ENCODE measurements at places on chromosomes 6 and 20.

- DNase-seq: no peak
Measured at GRCh38 chr6:116667623-116668022, 943 bp downstream of the ZUP1 start.

GRCh38 chr6:168447282-168447681 is 6.3 kb downstream of the SMOC2 start:
- no peak for DNase-seq

GRCh38 chr6:169592558-169592957 is 109.3 kb downstream of the WDR27 start:
- no peak for DNase-seq

DNA sequence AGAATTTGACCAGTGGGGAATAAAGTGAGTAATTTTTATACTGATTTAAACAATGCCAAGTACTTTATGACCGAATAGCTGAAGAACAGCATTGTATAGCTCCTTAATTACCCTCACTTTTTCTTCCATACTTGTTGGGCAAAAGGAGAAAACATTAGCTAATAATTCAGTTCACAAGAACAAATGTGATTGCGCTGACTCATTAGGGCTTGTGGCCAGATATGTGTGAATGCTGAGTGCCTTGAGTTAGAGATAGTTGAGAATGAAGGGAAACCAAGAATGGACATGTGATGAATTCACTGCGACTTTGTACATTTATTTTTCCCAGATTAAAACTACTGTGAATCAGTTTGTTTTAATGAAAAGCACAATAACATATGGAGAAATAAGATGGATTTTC is 669.4 kb downstream of the TFAP2A start:
- DNase-seq: no peak

GRCh38 chr20:51022803-51023616 is at the start of gene KCNG1:
Gene KCNG1, minus strand, starts transcription at chr20:51023107. Its CDS starts 12,769 bp downstream, at chr20:51010338.
- peak; percentile 80 for DNase-seq

- DNase-seq: no peak
Measured at GRCh38 chr20:64219202-64219601, 36.3 kb upstream of the PCMTD2 start.

GRCh38 chr20:47174456-47175243 is 181.8 kb downstream of the ZMYND8 start:
- DNase-seq: no peak

DNA sequence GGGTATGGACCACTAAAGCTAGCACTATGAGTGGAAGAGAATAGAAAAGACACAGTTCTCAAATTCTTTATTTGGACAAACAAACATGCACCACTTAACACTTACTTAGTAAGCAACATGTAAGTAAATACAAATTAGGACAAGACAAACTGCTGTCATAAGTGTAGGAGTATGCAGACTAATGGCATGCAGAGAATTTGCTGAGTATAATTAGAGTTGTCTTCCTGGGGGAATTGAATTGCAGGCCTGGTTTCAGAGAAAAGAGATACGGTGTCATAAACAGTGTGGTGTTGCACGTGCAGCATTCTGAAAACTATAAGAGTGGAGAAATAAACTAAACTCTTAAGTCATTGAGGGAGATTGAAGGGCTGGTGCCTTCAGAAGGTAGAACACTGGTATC is 125.2 kb upstream of the EYA4 start:
- no peak for DNase-seq

- no peak for DNase-seq
Measured at GRCh38 chr6:163284151-163284550, 130.4 kb upstream of the QKI start.

- DNase-seq: no peak
Measured at GRCh38 chr20:57464642-57465211, 60.2 kb downstream of the CTCFL start.

DNA sequence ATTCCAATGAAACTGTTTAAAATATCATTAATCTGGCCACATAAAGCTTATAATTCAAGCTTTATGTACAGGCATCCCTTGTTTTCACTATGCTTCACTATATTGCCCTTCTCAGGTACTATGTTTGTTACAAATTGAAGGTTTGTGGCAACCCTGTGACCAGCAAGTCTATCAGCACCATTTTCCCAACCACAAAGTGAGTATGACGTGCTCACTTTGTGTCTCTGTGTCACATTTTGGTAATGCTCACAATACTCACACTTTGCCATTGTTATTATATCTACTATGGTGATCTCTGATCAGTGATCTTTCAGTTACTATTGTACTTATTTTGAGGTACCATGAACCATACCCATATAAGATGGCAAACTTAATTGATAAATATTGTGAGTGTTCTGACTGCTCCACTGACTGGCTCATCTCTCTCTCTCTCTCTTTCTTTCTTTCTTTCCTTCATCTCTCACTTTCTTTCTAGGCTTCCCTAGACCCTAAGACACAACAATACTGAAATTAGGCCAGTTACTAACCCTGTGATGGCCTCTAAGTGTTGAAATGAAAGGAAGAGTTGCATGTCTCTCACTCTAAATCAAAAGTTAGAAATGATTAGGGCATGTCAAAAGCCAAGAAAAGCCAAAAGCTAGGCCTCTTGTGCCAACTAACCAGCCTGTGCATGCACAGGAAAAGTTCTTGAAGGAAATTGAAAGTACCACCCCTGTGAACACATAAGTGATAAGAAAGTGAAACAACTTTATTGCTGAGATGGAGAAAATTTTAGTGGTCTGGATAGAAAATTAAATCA is 227.9 kb downstream of the BCAS1 start:
- DNase-seq: no peak

- DNase-seq: no peak
Measured at GRCh38 chr6:31053873-31054272, 43.6 kb downstream of the MUC22 start.

- no peak for DNase-seq
Measured at GRCh38 chr20:43776691-43777090, 49.9 kb upstream of the GTSF1L start.

DNA sequence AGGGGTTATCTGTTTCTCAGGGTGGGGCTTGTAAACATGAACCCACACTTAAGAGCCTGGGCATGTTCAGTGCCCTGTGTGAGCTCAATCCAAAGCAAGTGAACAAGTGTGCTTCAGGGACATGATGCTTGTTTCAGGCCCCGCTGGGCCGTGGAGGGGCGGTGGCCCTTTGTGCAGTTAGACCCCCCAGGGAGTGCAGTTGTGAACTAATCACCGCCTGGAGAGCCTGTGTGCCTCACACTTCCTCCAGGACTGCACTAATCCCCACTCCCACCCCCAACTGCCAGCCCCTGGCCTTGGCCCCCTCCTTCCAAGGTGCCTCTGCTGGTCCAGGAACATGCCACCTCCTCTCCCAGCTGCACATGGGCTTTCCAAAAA is 58.1 kb downstream of the RREB1 start:
- DNase-seq: no peak

DNA sequence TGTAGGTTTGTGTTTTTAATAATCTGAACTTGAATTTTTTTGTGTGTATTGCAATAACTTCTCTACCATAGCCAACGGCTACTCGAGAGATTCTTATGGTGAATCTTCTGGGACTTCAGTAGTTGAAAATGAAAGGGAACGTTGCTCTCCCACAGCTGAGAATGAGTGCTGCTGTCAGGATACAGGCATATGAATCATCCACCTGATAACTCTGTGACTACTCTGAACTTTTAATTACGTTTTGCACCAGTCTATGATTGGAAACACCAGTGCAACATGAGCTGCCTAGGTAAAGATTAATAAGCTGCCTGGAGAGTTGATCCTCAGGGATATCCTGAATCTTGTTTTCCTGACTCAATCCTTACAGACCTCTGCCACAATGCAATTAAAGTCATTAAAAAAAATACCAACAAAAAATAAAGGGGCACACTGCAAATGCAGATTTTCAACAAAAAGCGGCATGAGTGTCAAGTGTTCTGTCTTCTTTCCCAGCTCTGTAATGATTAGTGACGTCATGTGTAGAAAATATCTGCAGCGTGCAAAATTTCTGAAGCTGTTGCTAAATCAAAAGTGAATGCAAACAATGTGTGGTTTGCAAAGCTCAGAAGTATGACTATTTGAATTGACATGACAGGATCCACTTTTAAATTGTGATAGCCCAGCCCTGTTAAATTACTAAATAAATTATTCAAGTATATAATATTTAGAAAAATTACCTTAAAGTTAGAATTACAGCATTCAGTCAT is 432.2 kb downstream of the HTR1B start:
- DNase-seq: no peak

GRCh38 chr6:84074988-84075781 is 41.6 kb downstream of the MRAP2 start:
- no peak for DNase-seq

DNA sequence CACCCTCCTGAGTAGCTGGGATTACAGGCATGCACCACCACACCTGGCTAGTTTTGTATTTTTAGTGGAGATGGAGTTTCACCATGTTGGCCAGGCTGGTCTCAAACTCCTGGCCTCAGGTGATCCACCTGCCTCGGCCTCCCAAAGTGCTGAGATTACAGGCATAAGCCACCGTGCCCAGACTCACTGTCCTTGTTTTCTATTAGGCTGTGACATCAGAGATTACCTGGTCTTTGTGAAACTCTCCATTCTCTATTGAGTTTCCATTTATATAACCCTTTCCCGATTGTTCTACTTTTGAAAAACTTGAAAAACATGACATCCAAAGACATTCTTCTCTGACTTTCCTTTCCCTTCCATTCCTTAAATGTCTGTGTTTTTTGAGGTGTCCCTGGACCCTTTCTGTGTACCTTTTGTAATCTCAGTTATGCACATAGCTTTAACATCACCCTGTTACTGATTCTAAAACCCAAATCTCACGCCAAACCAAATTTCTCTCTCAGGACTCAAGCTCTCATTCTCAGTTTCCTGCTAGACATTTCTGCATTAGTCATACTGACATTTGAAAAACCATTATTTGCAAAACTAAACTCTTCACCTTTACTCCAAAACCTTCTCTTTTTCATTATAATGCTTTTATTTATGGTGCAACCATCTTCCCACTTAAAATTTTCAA is 137.0 kb downstream of the KHDC1L start:
- no peak for DNase-seq

GRCh38 chr20:8527998-8528723 is 396.1 kb downstream of the PLCB1 start:
- DNase-seq: no peak

GRCh38 chr6:67683960-67684359 is 951.1 kb upstream of the ADGRB3 start:
- DNase-seq: no peak

DNA sequence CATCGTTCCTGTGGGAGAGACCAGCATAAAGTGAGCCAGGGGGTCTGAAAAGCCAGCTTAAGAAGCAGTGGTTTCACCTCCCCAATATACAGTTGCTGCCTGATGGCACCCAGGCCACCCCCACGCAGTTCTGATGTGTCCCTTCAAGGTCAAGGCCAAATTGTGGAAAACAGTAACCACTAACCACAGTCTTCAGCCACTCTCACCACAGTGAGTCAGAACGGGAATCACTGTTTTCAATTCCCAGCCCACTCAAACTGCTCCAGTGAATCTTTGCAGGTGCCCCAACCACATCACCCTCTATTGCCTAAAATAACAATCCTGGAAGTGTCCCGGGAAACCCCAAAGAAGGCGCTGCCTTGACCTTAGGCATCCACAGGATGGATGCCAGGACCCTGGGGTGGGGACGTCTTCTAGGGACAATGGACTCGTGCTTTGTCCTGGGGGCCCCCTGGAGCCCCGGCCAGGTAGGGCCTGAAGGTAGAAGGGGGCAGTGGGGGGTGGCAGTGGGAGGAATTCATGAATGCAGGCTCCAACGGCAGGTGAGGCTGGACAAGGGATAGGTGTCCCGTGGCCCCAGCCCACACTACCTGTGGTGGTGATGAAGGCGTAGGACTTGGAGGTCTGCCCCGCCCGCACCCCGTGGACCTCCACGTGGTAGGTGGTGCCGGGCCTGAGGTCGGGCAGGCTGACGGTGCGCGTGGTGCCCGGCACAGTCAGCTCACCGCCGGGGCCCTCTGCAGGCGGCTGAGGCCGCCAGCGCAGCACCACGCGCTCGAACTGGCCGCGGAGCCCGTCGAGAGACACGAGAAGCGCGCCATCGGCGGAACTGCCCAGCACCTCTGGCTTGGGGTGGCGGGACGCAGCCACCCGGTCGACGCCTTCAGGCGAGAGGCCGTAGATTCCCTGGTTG is 22.2 kb downstream of the TNXB start:
- DNase-seq: no peak

DNA sequence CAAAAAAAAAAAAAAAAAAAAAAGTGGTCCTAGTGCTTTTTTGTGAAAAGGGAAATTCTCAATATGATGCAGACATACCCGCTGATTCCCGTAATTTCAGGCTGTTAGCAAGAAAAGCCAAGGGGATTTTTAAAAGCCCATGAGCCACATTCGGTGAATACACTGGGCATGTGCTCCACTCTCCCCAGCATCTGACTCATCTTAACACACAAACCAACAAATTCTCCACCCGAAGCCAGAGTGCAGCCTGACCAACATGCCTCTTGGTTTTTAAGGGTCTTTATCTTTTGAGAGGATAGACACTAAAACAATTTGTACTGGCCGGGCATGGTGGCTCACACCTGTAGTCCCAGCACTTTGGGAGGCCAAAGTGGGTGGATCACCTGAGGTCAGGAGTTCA is 45.5 kb upstream of the CD83 start:
- DNase-seq: no peak

- peak; percentile 9 for DNase-seq
Measured at GRCh38 chr6:15621203-15622044, 41.4 kb downstream of the DTNBP1 start.

GRCh38 chr6:72649032-72649984 is 27.4 kb downstream of the KCNQ5 start:
- DNase-seq: no peak

GRCh38 chr20:43878776-43879175 is 35.9 kb upstream of the TOX2 start:
- no peak for DNase-seq

DNA sequence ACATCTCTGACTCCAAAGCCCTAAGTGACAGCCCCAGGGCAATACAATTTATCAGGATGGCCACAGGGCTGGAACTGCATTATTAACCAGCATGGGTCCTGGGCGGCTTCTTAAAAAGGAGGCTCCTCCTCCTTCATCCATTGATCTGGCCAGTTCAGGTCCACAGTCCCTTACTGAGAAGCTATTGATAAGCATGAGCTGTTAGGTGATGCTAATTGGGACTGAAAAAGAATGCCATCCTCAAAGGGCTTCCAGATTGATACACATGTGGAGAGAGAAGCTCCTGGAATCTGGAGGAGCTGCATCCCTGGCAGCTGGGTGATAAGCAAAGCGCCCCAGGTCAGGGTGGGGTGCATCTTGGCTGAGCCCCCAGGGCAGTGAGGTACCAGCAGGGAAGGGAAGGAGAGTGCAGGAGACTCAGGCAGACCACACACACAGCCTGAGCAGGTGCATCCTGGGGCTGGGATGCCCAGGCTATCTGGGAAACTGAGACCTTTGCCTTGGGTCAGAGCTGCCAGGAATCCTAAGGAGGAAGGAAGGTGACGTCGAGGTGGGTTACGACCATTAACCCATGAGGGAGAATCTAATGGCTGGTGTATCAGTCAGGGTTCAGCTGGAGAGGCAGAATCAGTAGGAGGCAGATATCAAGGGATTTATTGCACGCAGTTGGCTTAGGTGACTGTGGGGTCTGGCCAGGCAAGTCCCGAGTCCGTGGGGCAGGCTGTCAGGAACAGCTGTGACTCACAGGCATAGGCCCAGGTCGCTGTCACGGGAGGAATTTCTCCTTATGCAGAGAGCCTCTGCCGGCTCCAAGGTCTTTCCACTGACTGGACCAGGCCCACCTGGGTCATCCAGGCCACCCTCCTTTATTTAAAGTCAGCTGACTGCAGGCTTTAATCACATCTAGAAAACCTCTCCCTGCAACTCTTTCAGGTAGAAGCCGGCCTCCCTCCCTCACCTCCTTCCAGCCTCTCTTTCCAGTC is 261.2 kb downstream of the BMP7 start:
- no peak for DNase-seq

- peak; percentile 76 for DNase-seq
Measured at GRCh38 chr20:51800060-51800871, 2.1 kb downstream of the SALL4 start.

- DNase-seq: no peak
Measured at GRCh38 chr6:87789198-87789899, 87.3 kb upstream of the AKIRIN2 start.
